ENCODE measurements at places on chromosomes 11 and 22.

- no peak for DNase-seq
Measured at GRCh38 chr11:43576803-43577521, 103.6 kb upstream of the HSD17B12 start.

DNA sequence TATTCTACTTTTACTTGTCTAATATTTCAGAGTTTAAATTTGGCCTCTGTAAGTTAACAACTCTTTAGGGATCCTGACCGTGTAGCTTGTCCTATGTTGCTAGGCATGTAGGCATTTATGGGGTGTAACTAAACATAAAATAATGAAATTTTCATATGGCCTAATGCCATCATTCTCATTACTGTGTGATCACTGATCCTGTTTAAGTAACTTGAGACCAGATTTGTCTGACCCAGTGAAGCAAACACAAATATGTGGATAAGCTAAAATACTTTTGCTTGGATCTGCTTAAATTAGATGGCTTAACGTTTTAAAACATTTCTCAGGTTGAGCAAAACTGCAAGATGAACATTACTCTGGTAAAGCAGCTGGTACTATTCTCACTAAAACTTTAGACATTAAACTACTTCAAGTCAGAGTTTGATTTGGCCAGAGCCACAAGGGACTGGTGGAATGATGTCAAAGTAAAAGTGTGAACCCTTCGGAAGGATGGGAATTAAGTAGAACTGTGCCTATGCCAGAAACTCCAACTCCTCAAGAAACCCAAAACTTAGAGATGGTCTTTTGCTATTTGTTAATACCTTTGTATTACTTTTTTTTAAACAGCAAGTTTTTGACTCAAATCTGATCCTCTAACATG, 12.5 kb downstream of the QSER1 start:
- no peak for DNase-seq

DNA sequence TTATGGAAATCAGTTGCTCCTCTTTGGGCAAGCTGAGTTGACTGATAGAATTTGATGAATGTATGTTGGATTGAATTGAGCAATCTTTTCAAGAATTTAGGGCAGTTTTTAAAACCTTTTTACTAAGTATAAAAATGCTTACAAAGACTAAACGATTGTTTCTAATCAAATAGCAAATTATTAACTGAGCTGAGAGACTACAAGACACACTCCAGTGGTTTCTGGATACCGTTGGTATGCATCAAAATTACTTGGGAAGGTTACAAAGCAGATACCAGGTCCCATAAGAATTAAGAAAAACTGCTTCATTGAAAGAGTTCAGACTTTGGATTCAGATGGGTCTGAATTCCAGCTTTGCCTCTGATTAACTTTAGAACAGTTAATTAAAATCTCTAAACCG, 721.4 kb downstream of the FAM181B start:
- no peak for DNase-seq

GRCh38 chr11:44862558-44863101, 88.1 kb downstream of the TP53I11 start:
- no peak for DNase-seq
